ENCODE measurements at places on chromosomes 7 and 10.

DNA sequence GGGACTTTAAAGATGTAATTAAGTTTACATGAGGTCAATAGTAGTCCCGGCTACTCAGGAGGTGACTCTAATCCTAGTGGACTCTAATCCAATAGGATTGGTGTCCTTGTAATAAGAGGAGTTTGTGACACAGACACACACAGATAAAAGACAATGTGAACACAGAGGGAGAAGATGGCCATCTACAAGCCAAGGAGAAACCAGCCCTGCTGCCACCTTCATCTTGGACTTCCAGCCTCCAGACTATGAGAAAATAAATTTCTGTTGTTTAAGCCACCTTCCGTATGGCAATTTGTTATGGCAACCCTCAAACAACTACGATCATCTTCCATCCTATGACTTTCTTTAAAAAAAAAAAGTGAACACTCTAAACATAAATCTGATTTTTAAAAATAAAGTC, 116.3 kb downstream of the ALOX5 start:
- DNase-seq, result no peak

- no peak for DNase-seq
Measured at GRCh38 chr10:21593986-21594385, 60.0 kb downstream of the MLLT10 start.

- no peak for DNase-seq
Measured at GRCh38 chr10:99748823-99749451, 16.9 kb downstream of the CUTC start.

- no peak for DNase-seq
Measured at GRCh38 chr10:107579970-107580369, 415.5 kb upstream of the SORCS1 start.

- no peak for DNase-seq
Measured at GRCh38 chr7:19989906-19990305, 216.5 kb upstream of the TMEM196 start.

DNA sequence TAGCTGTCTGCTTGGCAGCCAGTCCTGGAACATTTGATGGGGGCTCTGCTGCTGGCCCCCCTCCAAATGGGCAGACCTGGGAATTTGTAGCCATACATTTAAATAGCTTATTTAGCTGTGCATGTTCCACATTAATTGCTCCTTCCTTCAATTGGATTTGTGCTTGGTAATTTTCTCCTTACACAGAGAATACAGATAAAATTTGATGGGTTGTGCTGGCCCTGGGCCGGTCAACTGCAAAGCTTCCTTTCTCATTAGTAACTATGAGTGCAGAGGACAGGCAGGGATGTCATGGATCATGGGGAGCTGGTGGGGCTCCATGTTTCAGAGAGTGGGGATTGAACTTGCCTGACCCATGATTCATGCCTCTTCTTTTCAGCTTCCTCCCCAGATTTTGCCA, 201.5 kb upstream of the GHITM start:
- no peak for DNase-seq

- DNase-seq, result no peak
Measured at GRCh38 chr7:10672186-10672585, 301.5 kb upstream of the PHF14 start.

DNA sequence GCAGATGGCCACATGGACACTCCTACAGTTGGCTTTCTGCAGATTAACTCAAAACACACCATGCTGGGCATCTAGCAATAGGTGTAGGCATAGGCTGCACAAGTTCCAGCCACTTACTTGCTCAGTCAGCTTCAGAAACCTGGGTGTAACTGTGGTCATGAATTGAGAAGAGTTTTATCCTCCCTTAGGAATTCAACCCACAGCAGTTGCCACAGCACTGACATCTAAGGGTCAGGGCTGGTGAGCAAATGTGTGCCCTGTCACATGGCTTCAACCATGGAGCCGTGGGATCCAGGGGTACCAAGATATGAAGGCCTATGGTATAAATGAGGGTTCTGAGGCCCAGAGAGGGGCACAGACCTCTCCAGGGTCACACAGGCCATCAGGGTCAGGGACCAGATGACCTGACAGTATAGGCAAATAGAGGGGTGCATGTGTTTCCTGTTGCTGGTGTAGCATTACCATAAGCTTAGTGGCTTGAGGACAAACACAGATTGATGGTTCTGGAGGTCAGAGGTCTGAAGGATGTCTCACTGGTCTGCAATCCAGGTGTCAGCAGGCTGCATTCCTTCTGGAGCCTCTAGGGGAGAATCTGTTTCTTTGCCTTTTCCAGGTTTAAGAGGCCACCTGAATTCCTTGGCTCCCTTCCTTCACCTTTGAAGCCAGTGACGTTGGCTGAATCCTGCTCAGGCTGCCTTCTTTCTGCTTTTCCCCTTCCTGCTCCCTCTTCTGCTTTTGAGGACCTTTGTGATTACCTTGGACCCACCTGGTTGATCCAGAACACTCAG, 24.1 kb downstream of the MINDY4 start:
- DNase-seq, result no peak

DNA sequence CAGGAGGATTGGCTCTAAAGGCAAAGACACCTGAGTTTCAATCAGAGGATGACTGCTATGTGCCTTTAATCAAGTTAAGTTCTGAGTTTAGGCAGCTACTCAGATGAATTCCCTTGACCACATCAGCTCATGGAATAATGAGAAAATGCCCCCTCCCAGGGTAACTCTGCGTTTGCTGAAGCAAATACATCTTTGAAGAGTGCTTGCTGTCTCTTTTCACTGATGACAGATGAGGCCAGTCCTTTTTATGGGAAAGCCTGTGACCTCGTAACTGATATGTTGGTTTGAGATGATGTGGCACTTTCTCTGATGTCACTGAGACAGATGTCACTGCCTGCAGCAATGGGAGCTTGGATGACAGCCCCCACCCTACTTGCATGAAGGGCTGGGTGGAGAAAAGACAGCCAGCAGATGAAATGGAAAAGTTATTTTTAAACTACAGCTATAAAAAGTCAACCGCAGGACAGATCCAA, 43.7 kb upstream of the DGKI start:
- DNase-seq, result no peak

DNA sequence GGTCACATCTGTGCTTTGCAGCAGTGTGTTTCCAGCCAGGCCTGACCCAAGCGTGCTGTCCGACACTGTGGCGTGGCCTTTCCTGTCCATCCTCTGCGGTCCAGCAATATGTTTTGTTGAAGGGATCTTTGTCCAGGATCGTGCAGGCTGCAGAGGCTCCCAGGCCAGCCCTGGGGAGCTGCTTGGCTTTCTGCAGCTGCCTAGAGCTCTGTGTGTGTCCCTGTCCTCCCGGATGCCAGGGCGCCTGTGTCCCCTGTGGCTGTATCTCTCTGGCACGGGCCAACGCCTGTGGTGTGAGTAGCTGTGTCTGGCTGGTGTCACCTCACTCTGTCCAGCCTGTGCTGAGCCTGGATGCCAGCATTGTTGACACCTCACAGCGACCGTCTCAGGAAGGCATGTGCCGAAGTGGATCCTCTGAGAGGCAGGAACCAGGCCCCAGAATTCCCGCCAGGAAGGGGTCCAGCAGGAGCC, 94.5 kb downstream of the INPP5A start:
- no peak for DNase-seq

- no peak for DNase-seq
Measured at GRCh38 chr10:32328499-32328898, 18.5 kb downstream of the EPC1 start.

DNA sequence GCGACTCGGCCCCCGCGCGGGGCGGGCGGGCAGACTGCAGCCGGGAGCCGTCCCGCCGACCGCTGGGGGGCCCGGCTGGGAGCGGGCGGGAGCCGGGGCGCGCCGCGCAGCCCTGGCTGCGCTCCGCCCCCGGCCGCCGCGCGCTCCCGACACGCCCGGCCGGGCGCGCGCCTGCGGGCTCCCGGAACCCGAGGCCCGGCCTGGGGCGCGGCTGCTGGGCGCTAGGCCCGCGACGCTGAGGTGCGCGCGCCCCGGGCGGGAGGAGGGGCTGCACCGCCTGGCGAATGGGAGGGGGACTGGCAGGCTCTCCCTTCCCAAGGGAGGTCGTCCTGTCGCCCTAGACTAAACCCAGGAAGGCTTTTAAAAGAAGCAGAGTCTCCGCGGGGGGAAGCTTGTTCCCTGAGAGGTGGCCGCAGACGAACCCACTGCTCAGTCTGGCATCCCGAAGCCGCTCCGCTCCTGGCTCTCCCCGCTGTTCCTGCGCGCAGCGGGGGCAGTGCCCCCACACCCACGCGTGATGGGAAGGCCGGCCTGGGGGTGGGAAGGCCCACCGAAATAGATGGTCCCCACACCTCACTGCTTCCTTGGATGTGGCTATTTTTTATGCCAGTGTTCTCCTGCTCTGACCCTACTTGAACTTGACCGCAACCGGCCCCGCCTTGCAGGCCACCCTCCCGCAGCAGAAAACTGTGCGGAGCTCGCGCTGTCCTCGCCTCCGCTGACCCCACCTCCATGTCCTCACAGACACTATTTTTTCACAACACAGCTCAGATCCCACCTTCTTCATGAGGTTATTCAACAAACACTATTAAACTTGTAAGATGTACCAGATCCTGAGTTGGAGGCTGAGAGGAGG, at the start of gene VOPP1:
TSS of gene VOPP1 (minus strand) at position 125 of the 856 bp plus-strand sequence. CDS start 178 bp downstream, outside the sequence.
- DNase-seq, result peak; percentile 33

- no peak for DNase-seq
Measured at GRCh38 chr7:4083513-4083912, 598.6 kb upstream of the FOXK1 start.

DNA sequence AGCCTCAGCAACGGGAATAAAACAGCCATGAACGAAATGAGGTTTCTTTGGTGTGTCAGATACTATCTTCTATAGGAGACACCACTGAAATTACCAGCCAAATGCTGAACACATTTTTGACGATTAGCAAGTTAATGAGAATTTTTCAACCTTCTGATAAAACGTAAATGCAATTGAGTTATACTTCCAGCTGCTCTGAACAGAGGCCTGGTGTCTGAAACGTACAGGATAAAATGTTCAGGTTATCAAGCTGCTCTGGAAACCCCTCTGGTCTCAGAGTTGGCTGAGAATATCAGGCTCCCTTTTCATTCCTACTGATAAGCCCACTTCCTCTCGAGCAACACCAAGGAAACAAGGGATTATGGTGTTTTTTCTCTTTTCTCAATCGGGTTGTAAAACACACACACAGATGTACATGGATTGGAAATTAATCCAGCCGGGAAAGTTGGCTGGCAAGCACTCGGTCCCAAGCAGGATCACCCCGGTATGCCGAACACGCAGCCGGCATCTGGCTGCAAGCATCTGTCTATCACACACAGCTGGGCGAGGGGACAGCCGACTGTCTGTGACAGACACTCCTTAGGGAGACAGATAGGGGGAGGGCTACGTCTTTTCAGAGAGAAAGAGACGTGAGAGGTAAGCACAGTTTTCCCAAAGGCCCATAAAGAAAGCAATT, 171.8 kb downstream of the PRKAG2 start:
- DNase-seq, result no peak

- no peak for DNase-seq
Measured at GRCh38 chr10:122208571-122209430, 62.3 kb upstream of the BTBD16 start.

- DNase-seq, result no peak
Measured at GRCh38 chr10:102230264-102230860, 4.3 kb downstream of the ELOVL3 start.
